Activated naive CD4-positive, alpha-beta T cell treated with anti-CD3 and anti-CD28 coated beads, Interleukin-2, amount 50 U/mL, for 16 hours (primary cell): ENCODE measurements at places on chromosomes 3 and 15.

DNA sequence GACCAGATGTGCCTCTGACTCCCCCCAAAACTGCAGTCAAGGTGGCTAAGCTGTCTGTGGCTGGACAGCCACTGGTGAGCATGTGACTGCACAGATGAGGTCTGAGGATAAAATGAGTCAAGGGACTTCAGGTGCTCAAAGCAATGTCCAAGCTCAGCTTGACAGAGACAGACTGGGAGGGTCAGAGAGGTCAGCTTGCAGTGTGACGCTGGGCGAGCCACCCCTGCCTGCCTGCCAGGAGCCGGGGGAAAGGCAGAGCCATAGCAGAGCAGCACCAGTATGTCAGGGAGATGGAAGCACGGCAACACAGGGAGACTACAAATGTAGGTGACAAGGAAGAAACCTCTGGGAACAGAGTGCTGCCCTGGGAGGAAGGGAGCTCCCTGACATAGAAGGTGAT lies 399.4 kb downstream of the OCA2 start:
- DNase-seq, result no peak

GRCh38 chr3:107710851-107711250 lies 188.1 kb downstream of the BBX start:
- DNase-seq, result no peak

- DNase-seq, result no peak
These were observed 27.6 kb downstream of the FAM3D start for GRCh38 chr3:58639001-58639400.

DNA sequence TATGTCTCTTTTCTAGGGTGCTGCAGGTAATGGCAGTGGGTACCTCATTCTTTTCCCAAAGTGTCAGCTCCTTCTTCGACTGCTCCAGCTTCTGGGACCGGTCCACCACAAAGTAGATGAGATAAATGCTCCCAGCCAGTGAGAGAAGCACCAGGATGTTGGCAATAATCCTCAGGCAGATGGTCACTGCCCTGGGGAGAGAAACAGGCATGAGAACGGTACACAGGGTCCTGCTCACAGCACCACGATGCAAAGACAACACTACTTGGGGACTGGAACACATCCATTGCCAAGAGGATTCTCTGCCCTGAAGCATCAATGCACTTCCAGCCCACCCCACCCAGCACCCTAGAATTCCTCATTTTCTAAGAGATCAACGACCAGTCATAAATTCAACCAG lies 22.4 kb downstream of the TMC3 start:
- DNase-seq, result no peak

GRCh38 chr15:62063825-62064635 lies 2.7 kb upstream of the C2CD4A start:
- no peak for DNase-seq

- no peak for DNase-seq
These were observed 241.2 kb downstream of the PYDC2 start for GRCh38 chr3:191702121-191702520.

DNA sequence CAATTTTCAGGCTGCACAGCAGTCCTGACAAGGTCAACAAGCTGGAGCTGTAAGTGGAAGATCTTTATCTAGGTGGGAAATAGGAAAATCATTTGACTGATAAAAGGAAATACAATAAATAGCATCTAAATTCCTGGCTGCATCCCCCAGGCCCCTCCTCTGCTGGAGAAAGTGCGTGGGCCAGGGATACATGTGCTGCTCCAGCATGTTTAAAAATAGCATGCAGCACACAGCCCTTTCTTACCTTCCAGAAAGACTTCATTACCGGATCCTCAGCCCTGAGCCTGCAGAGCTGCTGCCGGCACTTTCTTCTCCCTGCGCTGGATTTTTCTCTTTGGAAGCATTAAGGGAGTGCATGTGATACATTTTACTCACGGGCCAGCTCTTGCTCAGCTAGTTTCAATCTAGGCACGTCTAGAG lies 77.3 kb downstream of the HMG20A start:
- DNase-seq, result no peak

DNA sequence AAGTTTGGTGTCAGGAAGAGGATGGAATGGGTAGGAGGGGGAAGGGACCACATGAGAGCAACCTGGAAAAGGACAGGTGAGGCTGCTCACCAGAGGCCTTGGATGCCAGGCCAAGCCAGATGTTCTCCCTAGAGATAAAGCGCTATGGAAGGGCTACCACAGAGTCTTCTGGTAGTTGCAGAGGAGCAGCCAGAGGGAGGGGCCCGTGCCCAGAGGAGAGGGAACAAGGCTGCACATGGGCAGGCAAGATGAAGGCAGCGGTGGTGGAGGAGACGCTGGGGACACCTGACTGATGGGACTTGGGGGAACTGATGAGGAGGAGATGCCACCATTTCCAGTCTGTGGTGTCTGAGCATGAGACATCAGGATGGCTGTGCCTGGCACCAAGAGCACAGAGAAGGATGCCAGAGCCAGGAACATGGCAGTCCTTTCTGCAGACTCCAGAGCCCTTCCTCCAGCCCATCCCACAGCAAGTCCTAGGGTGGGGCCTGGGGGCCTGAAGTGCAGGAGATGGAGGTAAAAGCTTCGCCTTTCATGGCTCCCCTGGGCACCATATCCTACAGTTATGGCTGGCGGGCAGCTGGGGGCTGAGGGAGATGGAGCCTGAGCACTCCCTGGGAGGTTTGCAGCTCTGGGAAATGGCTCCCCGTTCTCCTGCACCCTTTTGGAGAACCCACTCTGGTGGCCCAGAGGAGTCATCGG lies 103.0 kb downstream of the ETFA start:
- no peak for DNase-seq

DNA sequence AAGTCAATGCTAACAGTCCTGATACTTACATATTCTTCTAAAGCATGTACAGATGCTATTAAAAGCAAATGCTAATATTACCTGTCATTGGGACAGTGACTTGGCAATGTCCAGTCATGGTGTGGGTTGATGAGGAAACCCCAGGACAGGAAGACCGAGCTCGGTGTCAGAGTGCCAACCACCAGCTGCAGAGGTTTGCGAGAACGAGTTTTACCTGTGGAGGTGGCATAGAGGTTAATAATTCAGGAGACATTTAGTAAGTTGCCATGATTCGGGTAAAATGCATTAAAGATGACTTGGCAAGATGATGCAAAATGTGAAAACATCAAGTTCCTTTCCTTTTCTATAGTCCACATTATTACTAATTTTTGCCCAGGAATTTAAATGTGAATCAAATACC lies 94.5 kb downstream of the ABI3BP start:
- no peak for DNase-seq

DNA sequence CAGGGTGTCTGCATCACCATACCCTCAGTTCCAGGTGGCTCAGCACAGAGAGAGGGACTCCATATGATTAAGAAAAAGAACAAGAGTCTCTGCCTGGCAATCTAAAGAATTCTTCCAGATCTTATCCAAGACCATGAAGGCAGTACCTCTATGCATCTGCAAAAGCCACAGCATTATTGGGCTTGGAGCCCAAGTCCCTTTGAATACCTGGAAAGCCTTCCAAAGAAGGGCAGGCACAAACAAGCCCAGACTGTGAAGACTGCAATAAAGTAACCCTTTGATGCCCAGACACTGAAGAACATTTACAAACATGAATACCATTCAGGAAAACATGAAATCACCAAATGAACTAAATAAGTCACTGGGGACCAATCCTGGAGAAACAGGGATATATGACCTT lies 60.9 kb upstream of the DIPK2A start:
- DNase-seq, result no peak

DNA sequence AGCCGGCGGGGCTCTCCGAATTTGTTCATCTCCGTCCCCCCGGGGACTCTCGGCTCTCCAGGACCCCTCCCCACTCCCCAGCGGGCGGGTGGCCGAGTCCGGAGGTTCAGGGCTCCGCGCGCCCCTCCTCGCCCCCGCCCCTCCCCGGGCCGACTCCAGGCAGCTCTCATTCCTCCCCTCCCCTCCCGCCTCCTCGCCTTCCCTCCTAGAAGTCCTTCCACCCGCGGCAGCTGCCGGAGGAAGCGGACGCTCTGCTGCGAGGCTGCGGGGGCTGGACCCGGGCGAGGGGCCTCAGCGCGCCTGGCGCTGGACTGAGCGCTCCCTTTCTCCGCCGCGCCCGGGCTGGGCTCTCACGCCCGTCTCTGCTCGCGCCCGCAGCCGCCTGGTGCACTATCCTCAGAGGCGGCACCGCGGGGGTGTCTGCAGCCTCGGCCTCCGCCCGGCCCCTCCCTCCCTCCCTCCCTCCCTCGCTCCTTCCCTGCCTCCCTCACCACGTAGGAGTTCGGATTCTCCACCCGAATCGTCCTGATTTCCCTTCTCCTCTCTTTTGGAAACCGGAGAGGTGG lies at the start of gene ROBO2:
ROBO2 (plus strand) TSS at position 494 of the 566 bp plus-strand sequence. CDS start 687 bp downstream, outside the sequence.
- DNase-seq, result no peak

- peak; percentile 28 for DNase-seq
These were observed 18.6 kb upstream of the TICRR start for GRCh38 chr15:89556413-89557262.

GRCh38 chr3:103002425-103003176 lies 567.8 kb downstream of the ZPLD1 start:
- DNase-seq, result no peak
